ENCODE measurements at places on chromosomes 3 and 15.

GRCh38 chr3:7543294-7543880, 682.5 kb downstream of the GRM7 start:
- no peak for DNase-seq

- no peak for DNase-seq
Measured at GRCh38 chr3:157087780-157088600, 72.0 kb downstream of the CCNL1 start.

DNA sequence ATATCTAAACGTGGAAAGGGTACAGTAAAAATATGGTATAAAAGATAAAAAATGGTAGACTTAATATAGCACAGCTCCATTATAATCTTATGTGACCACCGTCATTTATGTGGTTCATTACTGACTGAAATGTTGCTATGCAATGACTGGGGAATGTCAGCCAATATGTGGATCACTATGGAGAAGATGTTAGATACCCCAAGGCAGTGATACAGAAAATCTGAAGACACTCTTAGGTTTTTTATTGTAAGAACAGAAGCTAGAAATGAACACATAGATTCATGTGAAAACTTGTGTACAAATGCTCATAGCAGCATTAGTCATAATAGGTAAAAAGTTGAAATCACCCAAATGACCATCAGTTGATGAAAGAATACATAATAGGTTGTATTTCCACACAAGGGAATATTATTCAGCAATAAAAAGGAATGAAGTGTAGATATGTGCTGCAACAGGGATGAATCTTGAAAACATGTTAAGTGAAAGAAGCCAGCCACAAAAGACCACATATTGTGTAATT, 18.4 kb downstream of the MEF2A start:
- DNase-seq: no peak

DNA sequence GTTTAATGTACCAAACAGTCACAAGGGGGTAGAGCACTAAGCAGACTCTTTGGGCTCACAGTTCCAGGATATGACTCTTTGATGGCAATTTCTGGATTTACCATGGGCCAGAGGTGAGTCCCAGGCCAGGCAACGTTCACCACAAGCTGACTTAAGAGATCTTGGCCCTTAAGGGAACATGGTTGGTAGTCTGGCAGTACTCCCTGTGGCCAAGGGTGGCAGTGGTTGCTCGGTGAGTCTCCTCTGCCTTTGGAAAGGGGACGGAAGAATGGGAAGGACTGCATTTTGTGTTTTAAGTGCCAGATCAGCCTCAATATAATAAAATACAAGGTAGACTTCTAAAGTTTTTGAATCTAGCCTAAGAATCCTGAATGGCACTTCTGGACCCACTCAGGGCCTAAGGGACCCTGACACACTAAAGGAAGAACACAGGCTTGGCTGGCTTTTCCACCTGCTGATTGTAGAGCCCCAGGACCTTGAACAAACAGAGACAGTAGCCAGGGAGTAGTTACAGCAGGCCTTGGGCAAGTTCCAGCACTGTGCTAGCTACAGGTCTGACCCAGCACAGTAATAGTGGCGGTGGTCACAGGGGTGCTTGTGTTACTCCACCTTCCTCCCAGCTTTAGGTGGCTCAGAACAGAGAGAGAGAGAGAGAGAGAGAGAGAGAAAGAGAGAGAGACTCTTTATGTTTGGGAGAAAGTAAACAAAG, 730.7 kb upstream of the ALCAM start:
- DNase-seq: no peak

DNA sequence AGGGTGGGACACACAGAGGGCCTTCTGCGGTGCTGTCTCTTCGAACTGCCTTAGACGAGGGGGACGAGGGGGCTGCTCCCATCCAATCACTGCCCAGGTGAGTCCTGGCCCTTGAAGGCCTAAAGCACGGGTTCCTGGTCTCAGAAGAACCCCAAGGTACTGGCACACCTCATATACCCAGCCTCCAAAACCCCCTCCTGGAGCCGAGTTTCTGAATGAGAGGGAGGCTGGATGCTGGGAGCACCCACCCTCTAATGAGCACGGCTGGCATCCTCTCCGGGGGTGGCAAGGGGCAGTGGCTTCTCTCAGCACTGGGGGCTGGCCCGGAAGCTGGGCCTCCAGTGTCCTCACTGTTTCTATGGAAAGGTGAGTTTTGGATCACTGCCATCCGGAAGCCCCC, 165.6 kb downstream of the LRRK1 start:
- no peak for DNase-seq

- no peak for DNase-seq
Measured at GRCh38 chr3:146072824-146073223, 88.2 kb downstream of the PLOD2 start.

GRCh38 chr15:31811641-31812040, 218.7 kb upstream of the CHRNA7 start:
- no peak for DNase-seq

GRCh38 chr15:29822100-29822683, at the start of gene TJP1:
Gene TJP1, minus strand, starts transcription at chr15:29822468. Its CDS starts 440 bp downstream, at chr15:29822028.
- no peak for DNase-seq

GRCh38 chr3:56130036-56130435, 338.2 kb downstream of the ERC2 start:
- DNase-seq: no peak

GRCh38 chr3:119624002-119624720, 26.5 kb downstream of the PLA1A start:
- DNase-seq: no peak

DNA sequence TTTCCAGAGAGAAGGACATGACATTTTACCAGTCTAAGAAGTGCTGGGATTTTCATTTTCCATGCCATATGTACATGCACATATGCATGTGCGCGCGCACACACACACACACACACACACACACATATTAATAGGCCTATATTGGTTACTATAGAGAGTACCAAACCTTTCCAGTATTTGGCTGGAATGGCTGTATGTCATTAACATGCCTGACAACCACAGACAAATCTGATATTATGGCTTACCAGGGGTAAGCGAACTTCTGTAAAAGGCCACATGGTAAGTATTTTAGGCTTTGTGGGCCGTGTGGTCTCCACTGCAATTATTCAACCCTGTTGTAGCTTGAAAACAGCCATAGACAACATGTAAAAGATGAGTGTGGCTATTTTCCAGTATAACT, 97.2 kb upstream of the TSPAN3 start:
- no peak for DNase-seq

- no peak for DNase-seq
Measured at GRCh38 chr3:171333784-171334464, 126.3 kb downstream of the TNIK start.

DNA sequence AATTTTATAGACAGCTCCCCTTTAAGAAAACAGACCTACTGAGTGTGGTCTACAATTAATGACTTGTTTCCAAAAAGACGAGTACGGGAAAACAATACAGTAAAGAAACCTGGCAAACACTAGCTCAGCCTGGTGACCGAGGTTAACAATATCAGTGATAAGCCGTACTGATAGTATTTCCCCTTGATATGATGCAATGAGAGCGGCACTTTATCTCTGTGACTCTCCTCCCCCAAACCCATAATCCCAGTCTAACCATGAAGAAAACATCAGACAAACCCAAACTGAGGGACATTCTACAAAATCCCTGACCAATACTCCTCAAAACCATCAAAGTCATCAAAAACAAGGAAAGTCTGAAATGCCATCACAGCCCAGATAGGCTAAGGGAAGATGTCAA, 8.2 kb downstream of the DENND4A start:
- no peak for DNase-seq

GRCh38 chr3:42525212-42525611, 22.8 kb downstream of the VIPR1 start:
- DNase-seq: no peak

DNA sequence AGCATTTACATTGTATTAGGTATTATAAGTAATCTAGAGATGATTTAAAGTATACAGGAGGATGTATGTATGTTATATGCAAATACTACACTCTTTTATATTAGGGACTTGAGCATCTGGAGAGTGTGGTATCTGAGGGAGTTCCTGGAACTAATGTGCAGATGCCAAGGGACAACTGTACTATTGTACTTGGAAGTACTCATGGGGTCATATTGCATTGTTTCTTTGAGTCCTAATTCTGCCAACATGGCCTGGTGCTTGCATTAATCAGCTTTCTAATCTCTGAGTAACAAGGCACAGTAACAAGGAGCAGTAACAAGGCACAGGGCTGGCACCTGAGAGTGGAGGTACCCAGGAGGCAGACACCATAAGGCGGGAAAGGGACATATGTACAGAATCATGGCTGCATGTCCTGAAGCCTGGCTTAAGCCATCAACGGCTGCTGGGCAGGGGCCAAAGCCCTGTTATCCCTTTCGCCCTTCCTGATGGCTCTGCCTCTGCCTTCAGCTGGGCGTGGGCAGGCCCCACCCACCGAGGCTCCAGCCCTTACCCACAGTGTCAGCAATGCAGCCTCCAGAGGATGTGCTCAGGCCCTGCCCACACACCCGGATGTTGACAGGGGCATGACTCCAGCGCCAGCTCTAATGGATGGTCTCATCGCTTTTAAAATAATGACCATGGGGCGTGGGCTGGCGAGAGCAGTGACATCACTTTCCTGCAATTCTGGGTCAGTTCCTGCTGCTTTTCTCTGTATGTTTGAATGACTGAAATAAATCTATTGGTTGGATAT, 22.9 kb downstream of the CEMIP start:
- DNase-seq: no peak

DNA sequence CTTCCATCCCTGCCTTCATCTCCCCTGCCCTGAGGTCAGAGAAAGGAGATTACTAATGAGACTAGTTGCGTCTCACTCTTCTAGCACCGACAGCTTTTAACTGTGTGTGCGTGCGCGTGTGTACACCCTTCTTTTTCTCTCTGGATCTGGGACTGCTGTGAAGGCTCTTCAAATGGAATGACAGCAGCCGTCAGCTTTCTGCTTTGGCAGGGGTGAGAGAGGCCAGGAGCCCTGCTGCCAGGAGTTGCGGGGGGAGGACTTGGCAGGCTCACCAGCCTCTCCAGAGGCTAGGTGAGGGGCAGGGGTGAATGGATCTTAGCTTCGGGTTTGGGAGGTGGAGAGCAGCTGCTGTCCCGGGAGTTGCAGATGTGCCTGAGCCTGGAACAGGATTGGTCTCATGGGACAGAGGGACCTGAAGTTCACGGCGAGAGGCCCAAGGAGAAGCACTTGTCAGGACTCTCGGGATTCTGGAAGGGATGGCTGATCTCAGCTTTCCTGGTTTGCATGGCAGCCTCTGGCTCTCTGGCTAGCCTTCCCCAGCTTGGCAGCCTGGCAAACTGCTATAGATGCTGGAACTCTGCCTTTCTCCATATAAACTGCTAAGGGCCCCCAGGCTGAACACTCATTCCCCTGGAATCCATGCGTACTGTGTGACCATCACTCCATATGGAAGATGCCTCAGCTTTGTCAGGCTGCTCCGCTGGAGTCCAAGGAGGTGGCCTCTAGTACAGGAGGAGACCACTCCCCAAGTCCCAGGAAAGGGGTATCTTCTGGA, 16.6 kb downstream of the TEX264 start:
- no peak for DNase-seq

GRCh38 chr3:49058011-49058410, 28.8 kb upstream of the IMPDH2 start:
- DNase-seq: no peak

DNA sequence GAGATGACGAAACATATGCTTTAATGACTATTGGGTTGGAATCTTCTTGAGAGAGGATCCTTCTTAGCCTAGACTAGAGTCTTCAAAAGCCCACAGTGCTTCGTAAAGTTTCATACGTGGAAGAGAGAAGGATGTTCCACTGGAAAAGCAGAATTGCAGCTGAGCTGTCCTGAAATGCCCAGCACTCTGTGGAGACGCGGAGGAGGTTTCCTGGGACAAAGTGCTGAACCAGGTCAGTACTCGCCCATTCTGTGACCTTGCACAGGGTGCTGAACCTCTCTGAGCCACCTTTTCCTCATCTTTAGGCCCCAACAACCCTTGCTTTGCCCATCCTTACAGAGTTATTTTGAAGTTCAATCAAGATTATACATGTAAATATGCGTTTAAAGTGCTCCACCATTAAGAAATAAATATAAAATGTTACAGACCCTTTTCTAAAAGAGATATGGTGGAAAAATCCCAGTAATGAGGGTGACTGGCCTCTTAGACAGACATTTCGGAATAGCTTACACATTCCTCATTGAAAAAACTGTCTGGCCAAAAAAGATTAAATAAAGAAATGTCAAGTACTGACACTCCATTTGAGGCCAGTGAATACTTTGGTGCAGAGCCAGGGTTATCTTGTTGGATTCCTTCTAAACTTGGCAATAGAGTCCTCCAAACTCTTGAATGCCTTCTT, 4.2 kb upstream of the MAGEF1 start:
- no peak for DNase-seq

- no peak for DNase-seq
Measured at GRCh38 chr3:161254861-161255260, 33.8 kb downstream of the NMD3 start.

- DNase-seq: no peak
Measured at GRCh38 chr3:144429719-144430121, 458.1 kb downstream of the DIPK2A start.

DNA sequence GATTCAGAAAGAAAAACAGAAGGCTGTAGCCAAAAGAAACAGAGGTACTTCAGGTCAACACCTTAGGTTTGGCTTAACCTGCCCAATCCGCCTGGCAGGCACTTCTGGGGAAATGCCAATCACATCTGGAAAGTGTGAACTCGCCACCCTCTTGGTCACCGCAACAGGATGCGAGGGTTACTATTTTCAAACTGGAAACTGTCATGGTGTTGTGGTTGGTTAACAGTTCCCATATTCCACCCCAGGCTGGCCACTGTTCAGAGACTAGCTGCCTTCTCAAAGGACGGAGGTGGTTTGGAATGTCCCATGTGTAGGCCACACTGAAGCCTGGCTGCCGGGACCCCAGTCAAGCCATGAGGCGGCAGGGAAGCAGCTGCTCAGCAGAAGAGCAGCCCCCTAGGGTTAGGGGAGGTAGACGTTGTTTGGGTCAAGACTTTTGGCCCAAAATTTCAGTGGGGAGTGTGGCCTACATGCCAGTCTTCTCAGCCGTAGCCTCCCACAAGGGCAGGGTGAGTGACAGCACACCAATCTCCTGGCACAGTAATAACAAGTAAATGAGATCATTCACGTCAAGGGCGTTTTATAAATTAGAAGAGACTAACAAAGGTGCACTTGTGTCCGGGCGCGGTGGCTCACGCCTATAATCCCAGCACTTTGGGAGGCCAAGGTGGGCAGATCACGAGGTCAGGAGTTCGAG, 54.6 kb downstream of the UMPS start:
- DNase-seq: no peak

Measured in stimulated activated CD4-positive, alpha-beta T cell treated with anti-CD3 and anti-CD28 coated beads, Interleukin-1b, Interleukin-23, amount 100 ng/mL, for 1 hour (primary cell).